ENCODE measurements at places on chromosomes 1 and 21.

DNA sequence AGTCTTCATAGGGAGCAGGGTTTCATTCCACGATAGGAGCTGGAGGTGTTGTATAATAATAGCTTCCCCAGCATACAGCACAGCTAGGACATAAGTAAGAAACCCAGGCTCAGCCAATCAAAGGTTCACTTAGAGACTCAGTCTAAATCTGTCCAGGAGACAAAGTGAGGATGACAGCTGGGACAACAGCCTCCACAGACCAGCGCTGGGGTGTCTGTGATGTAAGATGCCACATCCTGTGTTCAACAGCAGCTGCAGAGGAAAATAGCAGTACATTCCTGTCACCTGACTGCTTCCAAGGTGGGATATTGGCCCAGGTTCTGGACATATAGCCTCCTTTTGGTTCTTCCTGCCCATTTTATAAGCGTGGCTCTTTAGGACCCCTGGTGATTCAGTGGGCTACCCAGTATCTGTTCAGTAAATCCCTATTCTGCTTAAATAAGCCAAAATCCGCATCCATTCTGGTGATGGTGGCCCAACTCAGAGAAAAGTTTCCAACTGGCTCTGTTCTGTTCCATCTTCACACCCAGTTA is 176.8 kb upstream of the SYT6 start:
- no peak for DNase-seq

DNA sequence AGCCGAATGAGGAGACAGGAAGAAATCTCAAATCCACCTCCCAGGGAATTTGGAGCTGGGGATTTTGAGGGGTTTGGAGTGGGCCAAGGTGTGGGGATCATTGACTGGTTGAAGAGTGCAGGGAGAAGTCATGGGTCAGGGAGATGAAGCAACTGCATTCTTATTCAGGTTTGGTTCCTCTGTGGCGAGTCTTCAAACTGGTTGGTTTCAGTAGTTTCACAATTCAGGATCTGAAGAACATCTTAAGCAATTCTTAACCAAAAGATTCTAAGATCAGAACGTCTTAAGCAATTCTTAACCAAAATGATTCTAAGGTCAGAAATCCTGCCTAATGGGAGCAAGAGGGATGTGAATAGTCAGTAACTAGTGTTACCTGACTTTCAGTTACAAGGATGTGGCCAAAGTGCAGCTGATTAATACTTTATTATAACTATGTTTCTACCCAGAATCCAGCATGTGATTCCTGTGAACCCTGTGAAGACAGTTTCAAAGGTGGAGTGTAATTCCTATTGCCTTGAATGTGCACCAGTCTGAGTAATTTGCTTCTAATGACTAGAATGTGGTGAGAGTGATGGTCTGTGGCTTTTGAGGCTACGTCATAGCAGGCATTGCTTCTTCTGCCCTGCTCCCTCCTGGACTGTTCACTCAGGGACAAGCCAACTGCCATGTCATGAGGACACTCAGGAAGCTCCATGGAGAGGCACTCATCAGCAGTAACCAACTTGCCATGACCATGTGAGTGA is 61.2 kb downstream of the OLFML3 start:
- DNase-seq = no peak

DNA sequence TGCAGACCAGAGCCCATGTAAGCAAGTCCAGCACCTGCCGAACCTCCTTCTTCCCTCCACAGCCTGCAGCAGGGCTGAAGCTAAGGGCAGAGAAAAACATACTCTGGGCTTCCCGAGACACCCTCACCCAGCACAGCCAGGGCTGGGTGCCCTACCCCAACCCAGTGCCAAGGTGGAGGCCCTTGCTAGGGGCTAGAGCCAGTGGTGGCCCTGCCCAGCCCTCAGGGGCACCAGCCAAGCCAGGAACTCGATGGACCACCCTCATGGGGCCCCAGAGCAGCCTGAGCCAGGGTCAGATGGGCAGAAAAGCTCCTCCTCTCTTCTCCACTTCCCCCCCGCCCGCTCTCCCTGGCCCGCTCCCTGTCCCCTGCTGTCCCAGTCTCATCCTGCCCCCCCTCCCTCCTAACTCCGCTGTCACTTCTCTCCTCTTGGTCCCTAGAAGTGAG is 15.9 kb downstream of the TNFRSF25 start:
- DNase-seq = no peak

DNA sequence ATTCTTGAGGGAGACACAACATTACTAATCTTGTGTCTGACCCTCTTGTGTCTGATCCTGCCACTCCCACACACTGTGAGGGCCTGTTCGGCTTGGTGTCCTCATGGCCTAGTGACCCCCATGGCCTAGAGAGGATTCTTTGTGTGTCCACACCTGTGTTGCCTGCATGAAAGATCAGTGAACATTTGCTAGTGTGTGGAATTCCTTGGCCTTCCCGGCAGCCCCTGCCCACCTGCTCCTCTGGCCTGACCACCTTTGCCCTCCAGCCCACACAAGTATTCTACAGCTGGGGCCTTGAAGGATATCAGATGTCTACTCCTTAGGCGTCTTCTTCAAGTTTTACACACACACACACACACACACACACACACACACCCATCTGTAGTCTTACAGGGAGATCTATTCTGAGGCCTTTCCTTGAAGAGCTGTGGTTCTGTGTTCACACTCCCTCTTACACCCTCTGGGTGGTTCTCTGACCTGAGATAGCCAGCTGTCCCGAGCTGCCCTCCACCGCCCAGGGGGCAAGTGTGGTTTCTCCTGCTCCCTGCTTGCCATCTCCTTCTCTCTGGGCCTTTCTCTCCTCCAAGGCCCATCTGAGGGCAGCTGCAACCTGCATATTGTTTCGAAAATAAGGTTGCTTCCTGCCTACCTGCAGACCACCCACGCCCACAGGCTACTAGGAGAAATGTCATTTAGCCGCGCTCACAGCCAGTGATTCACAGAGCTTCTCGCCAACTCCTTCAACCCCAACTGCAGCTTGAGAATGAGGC is 45.4 kb downstream of the CD247 start:
- no peak for DNase-seq

DNA sequence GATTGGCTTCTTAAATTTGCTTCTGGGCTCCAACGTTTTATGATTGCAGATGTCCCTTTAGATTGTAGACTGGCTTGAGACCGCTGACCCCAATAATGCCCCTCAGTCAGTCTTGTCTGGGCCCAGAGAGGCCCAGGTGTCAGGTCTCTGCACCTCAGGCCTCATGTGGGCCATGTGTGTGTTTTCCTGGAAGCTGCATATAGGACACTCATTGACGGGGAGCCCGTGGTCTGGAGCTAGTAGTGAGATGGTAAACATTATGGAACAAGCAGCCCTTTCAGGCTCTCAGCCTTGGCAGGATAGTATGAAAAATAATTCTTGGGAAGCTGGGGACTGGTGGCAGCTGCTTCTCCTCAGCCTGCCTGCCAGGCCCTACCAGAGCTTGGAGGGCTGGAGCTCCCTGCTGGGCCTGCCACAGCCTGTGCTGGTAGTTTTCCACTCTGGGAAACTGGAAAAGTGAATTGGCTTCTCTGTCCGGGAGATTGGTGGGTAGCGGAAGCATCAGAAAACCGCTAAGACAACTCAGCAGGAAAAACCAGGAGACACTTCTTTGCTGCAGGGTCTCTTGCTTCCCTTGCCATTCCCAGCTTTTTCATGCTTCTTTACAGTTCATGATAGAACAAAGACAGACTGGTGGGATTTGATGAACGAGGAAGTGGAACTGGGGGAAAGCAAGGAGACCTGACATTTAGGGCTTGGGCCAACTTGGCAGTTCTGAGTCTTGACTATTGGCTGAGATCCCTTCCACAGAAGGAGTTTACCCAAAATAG is 57.8 kb upstream of the HSD17B7 start:
- no peak for DNase-seq

DNA sequence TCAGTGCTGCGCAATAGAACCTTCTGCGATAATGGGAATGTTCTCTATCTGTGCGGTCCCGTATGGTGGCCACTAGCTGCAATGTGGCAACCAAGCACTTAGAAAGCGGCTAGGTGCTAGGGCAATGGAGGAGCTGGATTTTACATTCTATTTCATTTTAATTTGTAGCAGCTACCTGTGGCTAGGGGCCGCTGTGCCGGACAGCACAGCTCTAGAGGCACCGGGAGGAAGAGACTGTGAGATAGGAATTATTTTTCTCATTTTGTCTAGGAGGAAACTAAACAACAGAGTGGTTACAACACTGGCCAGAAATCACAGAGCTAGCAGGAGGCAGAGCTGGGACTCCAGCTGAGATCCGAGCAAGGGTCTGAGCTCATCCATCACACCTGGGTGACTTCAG is 130.6 kb upstream of the CD34 start:
- no peak for DNase-seq

DNA sequence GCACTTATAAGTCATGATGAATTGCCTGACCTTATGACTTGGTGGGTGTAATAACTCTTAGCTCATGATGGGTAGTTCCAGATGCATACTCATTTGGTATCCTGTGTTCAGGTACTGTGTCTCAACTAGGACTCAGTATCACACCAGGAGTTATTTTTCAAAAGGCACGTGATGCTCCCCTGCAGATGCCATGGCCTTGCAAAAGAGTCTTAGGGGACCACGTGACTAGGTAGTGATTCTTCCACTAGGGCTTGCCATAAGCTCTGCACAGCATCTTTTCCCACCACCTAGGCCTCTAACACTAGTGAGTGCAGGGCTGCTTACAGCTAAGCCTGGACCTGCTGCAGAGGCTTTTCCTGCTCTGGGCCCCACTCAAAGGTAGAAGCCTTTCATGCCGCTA is 3.9 kb upstream of the FCAMR start:
- DNase-seq = no peak

GRCh38 chr1:172724765-172725613 is 66.1 kb downstream of the FASLG start:
- peak; percentile 18 for DNase-seq

DNA sequence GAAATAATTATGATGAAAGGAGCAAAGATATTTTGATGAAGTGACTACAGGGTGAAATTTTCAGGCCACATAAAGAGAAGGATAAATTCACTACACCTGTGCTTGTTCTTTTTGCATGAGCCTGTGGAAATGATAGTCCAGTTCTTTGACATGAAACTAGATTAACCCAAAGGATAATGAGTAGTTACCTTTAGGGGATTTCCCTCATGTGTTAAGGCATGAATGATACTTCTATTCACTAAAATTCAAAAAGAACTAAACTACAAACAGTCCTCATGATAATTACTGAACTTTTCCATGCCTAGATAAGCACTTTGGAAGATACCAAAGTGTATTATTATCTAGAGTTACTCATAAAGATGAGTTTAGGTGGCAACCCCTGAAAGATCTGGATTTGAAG is 244.3 kb downstream of the PTPRC start:
- no peak for DNase-seq

GRCh38 chr1:215083383-215083961 is 935 bp downstream of the KCNK2 start:
- no peak for DNase-seq

- DNase-seq = peak; percentile 77
Observed at GRCh38 chr1:42756956-42757891, 9.6 kb downstream of the P3H1 start.

GRCh38 chr1:208455821-208456220 is 211.6 kb upstream of the PLXNA2 start:
- DNase-seq = no peak

DNA sequence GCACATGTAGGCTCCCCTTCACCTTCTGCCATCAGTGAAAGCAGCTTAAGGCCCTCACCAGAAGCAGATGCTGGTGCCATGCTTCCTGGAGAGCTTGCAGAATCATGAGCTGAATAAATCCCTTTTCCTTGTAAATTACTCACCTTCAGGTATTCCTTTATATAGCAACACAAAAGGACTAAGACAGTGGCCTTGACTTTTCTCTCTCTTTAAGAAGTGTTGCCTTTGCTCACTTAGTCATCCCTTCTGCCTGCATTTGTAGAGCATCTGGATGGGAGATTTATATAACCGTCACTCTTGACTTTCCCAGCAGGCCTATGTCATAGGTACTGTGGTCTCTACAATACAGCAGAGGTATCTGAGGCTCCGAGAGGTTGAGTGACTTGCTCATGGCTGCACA is 3.7 kb downstream of the PCSK9 start:
- no peak for DNase-seq

GRCh38 chr1:17117451-17118265 is 1.6 kb downstream of the PADI2 start:
- no peak for DNase-seq

GRCh38 chr1:228408869-228409805 is 2.5 kb upstream of the TRIM11 start:
- DNase-seq = no peak

- DNase-seq = no peak
Observed at GRCh38 chr1:57013522-57013921, 47.7 kb upstream of the C8B start.

GRCh38 chr1:173400387-173400995 is 76.6 kb upstream of the PRDX6 start:
- no peak for DNase-seq

DNA sequence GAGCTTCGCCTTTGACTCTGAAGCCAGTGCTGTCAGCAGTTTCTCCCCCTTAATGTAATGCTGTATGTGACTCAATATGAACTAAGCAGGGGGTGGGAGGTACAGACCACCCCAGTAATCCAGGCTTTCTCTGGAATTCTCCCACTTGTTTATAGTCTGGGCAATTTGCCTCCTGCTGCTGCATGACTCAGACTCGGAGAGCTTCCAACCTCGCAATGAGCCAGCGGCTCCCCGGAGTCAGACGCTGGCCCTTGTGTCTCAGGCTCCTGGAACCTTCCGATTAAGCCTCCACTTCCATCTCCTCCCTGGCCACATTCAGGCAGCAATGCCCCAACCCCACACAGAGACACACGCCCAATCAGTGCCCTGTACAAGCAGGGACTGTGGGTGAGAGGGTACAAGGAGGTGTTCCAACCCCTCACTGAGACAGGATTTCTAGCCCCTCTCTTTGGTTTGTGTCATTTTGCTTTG is 471.7 kb upstream of the VAMP3 start:
- DNase-seq = no peak

DNA sequence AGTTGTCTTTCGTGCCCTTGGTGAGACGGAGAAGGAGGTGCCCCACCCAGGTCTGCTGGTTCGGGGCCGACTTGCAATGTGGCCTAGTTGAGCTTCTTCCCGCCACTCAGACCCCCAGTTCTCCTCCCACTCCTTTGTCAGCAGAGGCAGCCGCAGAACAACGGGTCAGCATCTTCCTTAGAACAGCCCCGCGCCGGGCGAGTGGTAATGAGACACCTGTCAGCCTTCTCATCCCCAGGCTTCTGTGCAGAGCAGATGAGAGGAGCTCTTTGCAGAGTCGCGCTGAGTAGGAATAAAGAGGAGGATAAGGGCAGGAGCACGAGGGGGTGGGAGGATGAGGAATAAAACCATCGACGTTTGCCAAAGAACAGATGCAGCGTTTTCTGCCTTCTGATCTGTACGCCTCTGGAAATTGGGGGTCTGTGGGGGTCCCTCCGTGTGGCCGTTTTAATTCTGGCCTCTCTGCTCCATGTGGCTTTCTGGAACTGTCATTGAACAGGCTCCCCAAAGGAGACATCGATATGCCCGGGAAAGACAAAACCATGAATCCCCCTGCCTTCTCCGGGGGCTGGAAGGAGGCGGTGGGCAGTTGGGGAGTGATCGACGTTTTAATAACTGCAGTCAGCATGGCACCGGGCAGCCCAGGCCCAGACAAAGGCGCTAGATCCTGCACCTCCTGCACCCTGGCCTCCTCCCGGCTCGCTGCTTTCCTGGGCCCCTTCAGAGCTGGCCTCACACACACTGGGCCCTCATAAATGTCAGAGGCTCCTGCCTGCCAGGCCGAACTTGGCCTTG is 27.5 kb upstream of the IGSF21 start:
- DNase-seq = no peak

GRCh38 chr1:156667610-156667967 is 9.6 kb downstream of the NES start:
- no peak for DNase-seq

GRCh38 chr1:18931730-18932129 is 24.7 kb downstream of the IFFO2 start:
- no peak for DNase-seq
